ENCODE measurements at places on chromosomes 1 and 21.

DNA sequence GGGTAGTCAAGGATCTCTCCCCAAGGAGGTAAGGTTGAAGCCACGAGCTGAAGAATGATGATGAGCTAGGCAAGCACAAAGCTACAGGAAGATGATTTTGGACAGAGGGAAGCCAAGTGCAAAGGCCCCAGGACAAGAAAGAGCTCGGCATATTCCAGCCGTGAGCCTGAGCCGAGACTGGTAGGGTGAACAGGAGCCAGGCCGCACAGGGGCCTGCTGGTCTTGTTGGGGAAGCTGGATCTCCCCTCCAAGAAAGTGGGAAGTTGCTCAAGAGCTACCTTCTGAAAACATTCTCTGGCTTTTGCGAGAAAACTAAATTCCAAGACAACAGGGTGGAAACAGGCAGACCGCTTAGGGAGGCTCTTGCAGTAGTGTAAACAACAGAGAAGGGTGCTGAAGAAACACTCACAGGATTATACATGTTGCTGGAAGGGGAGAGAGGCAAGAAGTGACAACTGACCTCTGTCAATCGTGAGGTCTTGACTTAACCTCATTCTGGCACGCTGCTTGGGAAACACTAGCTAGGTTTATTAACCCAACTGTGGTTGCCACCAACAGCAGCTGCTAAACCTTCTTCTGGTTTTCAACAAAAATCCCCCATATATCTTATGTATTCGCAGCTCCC is 625.2 kb downstream of the SMYD3 start:
- no peak for DNase-seq

DNA sequence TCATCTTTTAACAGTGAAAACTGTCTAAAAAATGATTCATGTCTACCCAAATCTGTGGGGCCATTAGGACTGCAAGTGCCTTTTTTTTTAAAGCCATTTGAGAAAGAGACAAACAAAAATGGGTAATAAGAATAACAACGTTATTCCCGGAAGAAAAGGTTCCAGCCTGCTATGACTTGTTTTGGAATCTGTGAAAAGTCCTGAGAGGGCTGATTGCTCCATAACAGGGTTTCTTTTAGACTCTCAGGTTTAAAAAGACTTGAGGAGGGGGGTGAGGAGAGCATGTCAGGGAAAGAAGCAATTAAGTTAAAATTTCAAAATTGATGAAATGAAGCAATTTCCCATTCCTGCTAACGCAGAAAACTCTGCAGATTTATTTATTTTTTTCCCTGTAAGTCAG is 56.4 kb downstream of the CACHD1 start:
- DNase-seq = no peak

GRCh38 chr1:185311589-185312225 is 5.3 kb downstream of the IVNS1ABP start:
- no peak for DNase-seq

DNA sequence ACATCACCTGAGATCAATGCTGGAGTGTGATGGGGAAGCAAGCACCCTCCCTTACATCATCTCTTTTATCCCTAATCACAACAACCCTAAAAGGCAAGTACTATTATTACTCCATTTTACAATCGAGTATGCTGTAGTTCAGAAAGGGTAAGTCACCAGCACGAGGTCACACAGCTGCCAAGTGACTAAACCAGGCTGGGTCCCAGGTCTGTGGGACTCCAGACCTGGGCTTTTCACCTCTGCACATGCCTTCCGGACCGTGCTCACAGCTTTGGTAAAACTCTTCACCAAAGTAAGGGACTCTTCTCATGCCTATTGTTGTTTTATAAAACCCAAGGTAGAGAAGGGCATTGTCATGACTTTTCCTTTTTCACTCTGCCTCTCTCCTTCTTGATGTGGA is 130.9 kb downstream of the DMRTB1 start:
- no peak for DNase-seq

DNA sequence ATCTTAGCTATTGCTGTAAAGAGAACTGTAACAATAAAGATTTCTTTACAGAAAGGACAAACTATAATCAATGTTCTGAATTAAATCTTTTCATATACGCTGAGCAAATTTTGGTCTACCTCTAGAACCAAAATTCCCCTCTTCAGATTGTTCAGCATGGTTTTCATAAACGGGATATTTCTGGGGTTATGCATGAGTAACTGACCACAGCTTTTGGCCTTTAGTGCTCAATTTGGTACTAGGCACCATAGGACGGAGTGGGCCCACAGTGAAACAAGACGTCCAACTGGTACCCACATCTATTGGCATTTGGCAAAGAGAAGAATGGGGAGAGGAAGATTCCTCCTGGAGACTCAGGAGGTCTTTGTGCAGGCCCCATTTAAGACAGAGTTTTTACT is 184.5 kb downstream of the TGFBR3 start:
- no peak for DNase-seq

DNA sequence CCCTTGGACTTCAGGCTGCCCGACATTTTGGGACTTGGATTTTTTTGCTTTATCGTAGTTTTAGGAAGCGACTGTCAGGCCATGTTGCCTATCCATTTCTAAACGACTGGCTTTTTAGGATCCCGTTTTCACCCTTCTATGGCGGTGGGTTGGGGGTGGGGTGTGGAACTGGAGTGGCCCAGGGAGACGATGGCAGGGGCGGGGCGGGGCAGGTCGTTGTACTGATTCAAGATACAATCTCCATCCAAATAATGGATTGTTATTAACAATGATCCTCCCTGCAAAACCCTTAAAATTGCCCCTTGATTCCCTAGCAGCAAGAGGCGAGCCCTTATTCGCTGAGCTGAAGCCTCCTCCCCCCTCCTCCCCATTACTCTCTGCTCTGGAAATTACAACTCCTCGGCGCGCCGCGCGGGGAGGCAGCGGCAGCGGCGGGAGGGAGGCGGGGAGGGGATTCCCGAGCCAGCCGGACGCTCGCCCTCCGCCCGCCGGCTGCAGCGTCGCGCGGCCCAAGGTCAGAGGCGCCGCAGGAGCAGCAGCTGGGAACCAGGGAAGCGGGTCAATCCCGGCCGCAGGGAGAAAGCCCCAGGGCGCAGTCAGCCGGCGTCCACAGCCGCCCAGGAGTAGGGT is at the start of gene TRIM67:
TRIM67 (plus strand) TSS at position 392 of the 630 bp plus-strand sequence. CDS start 912 bp downstream, outside the sequence.
- no peak for DNase-seq
